ENCODE measurements at places on chromosomes 12 and 14.
A peak's percentile ranks its signal among the peaks of the same experiment; 100 is the strongest.

GRCh38 chr14:58439476-58439875 lies 12.0 kb downstream of the KIAA0586 start:
- DNase-seq: no peak

GRCh38 chr14:36655963-36656686 lies 5.5 kb upstream of the PAX9 start:
- DNase-seq: no peak

DNA sequence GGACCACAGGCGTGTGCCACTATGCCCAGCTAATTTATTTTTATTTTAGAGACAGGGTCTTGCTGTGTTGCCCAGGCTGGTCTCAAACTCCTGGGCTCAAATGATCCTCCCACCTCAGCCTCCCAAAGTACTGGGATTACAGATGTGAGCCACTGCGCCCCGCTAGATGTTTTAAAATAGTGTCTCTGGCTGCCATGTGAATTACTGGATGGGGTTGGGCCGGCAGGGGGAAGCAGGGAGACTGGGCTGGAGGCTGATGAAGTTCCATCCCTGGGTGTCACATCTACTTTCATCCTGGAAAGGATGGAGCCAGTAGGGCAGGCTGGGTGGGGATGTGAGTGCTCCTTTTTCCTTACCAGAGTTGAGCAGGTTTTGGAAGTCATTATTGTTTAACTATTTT lies 46.1 kb downstream of the DNAH10 start:
- peak; percentile 31 for DNase-seq

- DNase-seq: peak; percentile 56
Measured at GRCh38 chr12:89695100-89695499, 13.5 kb downstream of the ATP2B1 start.

- DNase-seq: no peak
Measured at GRCh38 chr12:53067074-53067992, 11.9 kb downstream of the SPRYD3 start.

- no peak for DNase-seq
Measured at GRCh38 chr12:21879312-21879711, 61.9 kb downstream of the ABCC9 start.

- no peak for DNase-seq
Measured at GRCh38 chr12:85946375-85946774, 72.3 kb downstream of the NTS start.

- DNase-seq: no peak
Measured at GRCh38 chr12:89354612-89355067, 2.3 kb upstream of the DUSP6 start.

DNA sequence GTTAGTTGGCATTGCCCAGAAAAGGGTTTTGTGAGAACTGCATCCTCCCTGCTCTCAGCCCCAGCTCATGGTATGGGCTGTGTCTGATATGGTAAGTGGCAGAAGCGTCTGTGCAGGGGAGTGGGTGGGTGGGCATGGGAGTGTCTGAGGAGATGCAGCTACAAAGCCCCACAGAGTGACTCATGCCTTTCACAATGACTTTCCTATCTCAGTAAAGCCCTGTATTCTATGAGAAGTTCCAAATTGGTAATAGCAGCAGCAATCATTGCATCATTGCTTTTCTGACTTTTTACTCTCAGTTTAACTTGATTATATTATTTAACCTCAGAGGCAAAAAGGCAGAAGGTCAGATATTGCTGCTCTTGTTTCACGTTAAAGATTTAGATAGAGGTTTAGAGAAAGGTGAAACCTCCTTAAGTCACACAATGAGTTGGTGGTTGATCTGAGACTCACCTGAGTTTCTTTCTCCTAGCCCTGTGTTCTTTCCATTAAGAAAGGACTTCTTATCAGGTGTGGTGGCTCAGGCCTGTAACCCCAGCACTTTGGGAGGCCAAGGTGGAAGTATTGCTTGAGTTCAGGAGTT lies 171.7 kb downstream of the SLC5A8 start:
- peak; percentile 36 for DNase-seq

DNA sequence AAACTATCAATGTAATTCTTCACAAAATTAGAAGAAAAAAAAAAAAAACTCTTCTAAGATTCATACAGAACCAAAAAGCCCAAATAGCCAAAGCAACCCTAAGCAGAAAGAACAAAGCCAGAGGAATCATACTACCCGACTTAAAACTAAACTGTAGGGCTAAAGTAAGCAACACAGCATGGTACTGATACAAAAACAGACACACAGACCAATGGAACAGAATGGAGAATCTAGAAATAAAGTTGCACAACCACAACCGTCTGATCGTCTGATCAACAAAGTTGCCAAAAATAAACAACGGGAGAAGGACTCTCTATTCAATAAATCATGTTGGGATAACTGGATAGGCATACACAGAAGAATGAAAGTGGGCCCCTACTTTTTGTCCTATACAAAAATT lies 16.9 kb downstream of the CDK17 start:
- no peak for DNase-seq

- DNase-seq: no peak
Measured at GRCh38 chr12:117699118-117699517, 269.7 kb downstream of the KSR2 start.

GRCh38 chr12:49413796-49414195 lies 46.5 kb downstream of the SPATS2 start:
- peak; percentile 23 for DNase-seq
